ENCODE measurements at places on chromosomes 2 and 18. TPM values are rescaled to one million over a fixed set of nuclear protein-coding genes. Genes with fewer than 3 reads are reported as not detected.

SPC25 gene
- 3.6 TPM for total RNA-seq

NAT8 gene
- not detected for total RNA-seq

NOTO gene
- not detected for total RNA-seq

C1GALT1C1L gene
- total RNA-seq = 0.74 TPM

Measured in smooth muscle cell of the umbilical artery (primary cell).